CD4-positive, CD25-positive, alpha-beta regulatory T cell (primary cell): ENCODE measurements at places on chromosomes 7 and 10. TPM values are rescaled to one million over a fixed set of nuclear protein-coding genes. Genes with fewer than 3 reads are reported as not detected.

DNA sequence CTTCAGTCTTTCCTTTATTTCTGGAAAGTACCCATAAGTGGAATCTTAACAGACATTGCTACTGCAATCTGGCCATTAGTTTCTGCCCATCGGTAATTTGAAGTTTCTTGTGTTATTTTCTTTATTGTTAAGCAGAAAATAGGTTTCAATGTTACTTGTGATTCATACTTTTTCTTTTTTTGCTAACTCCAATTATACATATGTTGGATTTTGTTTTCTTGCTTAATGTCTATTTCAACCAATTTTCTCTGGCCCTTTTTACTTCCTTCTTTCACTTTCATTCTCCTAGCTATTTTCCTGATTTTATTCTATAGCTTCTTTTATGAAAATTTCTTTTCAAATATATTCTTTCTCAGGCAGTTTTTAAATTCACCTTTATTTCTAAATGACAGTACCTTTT is 457.4 kb downstream of the TCERG1L start:
- no peak overlapping the region for H3K27ac ChIP-seq
- no peak overlapping the region for H3K4me3 ChIP-seq
- no peaks in the 10 kb centered on the region for H3K36me3 ChIP-seq
- no peaks in the 10 kb centered on the region for H3K27me3 ChIP-seq
- no peak for DNase-seq

The SORCS1 gene
- not detected for total RNA-seq

The NPY4R2 gene
- not detected for total RNA-seq

GRCh38 chr7:140316165-140316661 is 82.1 kb downstream of the SLC37A3 start:
- DNase-seq = no peak
- no peaks in the 10 kb centered on the region for H3K36me3 ChIP-seq
- no peaks in the 10 kb centered on the region for H3K4me1 ChIP-seq
- H3K4me3 ChIP-seq = no peak overlapping the region

DNA sequence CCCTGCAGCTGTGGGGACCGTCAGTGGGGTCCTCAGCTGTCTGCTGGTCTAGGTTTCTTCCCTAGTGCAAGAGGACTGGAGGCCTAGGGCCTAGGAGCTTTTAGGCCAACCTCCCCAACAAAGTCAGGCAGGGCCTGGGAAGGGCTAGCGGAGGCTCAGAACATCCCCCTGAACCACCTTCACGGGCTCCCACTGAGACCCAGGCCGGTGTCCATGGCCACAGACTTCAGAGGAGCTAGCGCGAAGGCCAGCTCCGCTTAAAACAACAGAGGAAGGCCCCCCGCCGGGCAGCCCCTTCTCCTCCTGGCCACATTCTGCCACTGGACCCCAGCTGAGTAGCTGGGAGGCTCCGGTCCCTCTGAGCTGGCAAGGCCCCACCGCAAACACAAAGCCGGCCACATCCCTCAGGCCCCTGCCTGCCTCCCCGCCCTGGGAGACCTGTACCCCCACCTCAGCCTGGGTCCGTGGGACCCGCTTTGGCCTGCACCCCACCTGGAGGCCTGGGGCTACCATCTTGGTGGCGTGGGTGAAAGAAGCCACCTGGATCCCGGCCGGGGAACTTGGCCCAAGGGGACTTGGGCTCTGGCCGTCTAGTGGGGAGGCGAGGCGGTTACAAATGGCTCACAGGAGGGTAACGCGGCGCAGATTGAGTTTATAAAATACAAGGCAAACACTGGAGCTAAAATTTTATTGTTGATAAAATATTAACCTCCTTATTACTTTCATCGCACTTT is 5.4 kb upstream of the UNCX start:
- DNase-seq = no peak
- H3K4me3 ChIP-seq = no peak overlapping the region
- H3K4me1 ChIP-seq = no peaks in the 10 kb centered on the region
- H3K27me3 ChIP-seq = peaks cover 25% of the 10 kb centered on the region
